ENCODE measurements at places on chromosomes 16 and 17.

DNA sequence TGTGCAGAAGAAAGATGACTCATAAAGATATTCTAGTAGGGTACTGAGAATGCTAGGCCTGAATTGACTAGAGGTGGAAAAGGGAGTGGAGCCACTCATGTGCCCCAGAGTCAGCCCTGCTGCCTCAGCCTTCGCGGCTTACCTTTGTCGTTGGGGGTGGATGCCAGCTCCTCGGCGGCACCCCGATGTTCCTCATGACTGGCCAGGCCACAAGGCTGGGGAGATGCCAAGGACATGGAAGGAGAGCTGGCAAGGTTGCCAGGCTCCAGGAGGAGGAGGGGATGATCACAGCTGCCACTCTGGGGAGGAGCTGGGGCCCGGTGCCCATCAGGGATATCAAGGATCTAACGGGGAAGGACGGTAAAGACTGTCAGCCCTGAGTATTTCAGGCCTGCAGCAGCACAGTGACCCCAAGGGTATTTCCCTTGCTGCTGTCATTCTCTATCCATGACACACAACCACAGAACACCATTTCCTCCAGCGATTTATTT is 9.7 kb upstream of the SLC35B1 start:
- DNase-seq, result peak; percentile 57

- no peak for DNase-seq
Observed at GRCh38 chr17:81306491-81306890, 11.4 kb upstream of the SLC38A10 start.

- DNase-seq, result no peak
Observed at GRCh38 chr17:9467518-9467917, 108.1 kb downstream of the STX8 start.

DNA sequence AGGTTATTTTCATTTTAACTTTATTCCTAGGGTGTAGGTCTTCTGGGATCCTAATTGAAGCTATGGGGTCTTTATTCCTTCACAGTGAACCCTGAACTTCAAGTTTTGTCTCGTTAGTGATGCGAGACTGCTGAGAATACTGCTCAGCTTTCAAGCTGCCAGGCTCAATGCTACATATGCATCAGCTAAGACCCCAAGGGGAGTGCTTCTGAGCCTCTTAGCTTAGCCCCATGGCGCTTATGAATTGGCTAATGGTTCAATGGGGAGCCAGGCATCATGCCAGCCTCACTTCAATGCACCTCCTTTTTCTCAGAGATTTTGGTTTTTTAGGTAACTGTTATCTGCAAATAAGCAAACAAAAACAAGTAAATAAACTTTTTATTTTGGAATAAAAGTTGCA is 94.1 kb upstream of the SIAH1 start:
- no peak for DNase-seq

- no peak for DNase-seq
Observed at GRCh38 chr17:17732892-17733670, 51.8 kb downstream of the RAI1 start.

DNA sequence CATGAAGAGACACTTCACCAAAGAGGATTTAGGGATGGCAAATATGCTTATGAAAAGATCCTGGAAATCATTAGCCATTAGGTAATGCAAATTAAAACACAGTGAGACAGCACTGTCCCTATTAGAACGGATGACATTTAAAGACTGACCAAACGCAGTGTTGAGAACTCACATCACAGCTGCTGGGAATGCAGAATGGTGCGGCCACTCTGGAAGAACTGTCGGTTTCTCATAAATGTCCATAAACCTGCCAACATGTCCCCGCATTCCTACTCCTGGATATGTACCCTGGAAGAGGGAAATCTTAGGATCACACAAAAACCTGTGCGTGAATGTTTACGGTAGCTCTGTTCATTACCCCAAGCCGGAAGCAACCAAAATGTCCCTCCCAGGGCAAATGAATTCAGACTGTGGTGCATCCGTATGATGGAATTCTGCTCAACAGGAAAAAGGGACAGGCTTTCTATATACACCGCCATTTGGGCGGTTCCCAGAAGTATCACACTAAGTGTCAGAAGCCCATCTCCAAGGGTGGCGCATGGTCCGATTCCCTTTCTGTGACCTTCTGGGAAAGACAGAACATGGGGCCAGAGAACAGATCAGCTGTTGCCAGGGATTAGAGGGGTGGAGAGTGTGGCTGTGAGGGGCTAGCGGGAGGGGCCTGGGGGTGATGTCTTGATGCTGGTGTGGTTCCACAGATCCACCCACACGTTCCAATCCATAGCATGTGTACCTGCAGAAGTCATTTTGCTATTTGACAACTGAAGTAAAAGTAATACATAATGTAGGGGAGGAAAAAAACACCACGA is 197.2 kb upstream of the CHMP6 start:
- DNase-seq, result no peak

DNA sequence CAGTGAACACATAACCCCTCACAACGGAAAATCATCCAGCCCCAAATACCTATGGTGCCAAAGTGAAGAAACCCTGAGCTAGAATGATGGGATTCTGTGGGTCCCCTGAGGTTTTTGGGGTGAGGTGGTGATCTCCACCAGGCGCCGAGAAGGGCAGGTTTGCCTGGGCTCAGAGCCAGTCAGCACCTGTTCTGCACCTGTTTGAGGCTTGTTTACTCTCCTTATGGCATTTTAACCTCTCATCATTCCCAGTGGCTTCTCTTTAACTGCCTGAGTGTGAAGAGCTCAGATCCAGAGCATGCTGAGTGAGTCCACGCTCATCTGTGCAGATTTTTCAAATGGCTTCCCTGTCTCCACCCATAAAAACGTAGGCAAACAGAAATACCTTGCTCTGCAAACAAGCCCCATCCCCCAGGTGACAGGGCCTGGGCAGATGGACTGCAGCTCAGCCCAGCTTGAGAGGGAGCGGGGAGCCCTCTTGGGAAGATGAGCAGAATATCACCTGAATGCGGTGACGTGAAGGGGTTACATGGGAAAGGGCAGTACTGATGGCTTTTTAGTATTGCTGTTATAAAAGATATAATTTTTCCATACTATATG is 40.1 kb upstream of the CLEC19A start:
- no peak for DNase-seq

All from stimulated activated CD8-positive, alpha-beta memory T cell treated with anti-CD3 and anti-CD28 coated beads, Interleukin-4, amount 100 ng/mL, for 48 hours (primary cell).